ENCODE measurements at places on chromosomes 6 and 20. TPM values are rescaled to one million over a fixed set of nuclear protein-coding genes. Genes with fewer than 3 reads are reported as not detected.

GRCh38 chr6:85362652-85363310, 87.1 kb upstream of the NT5E start:
- peak; percentile 50 for DNase-seq

The KCNQ2 gene
- not detected for polyA plus RNA-seq

GRCh38 chr6:145068577-145068976, 666.7 kb downstream of the EPM2A start:
- DNase-seq: peak; percentile 9

The BTNL2 gene
- not detected for polyA plus RNA-seq

- peak; percentile 26 for DNase-seq
These were observed 100.2 kb upstream of the HMGN3 start for GRCh38 chr6:79334674-79335073.

The MTFR2 gene
- polyA plus RNA-seq: 3.1 TPM

The PTP4A1 gene
- 138 TPM for polyA plus RNA-seq

- peak; percentile 41 for DNase-seq
These were observed 205.2 kb upstream of the CEP162 start for GRCh38 chr6:84432619-84433018.

DNA sequence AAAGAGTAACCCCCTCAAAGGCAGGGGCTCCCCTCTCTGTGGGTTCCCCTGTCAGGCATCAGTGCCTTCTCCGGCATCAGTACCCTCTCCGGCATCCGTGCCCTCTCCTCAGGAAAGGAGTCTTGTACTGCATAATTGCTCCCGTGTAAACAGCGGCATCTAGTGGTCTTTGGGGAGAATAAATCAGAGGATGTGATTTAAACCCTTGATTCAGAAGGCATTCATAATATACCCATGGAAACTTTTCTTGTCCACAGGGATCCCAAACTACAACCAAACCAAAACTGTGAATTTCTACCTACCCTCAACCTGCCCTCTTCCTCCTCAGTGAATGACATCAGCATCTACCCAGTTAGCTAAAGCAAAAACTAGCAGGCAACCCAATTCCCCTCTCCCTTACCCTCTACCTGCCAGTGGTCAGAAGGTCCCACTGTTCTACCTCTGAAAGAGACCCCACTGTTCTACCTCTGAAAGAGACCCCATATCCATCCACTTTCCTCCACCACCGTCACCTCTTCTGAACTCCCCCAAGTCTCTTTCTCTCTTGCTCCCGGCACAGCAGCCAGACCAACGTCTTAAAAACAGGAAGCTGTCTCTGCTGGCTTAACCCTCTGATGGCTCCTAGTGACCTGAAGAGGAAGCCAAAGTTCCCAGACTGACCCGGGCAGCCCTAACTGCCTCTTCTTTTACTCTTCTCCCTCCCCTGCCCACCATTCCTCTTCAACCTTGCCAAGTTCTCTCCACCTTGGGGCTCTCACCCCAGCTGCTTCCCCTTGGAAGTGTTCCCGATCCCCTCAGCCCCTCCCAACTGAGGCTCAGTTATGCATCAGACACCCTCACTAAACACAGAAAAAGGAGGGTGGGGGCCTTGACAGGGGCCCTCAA, 27.2 kb downstream of the UBE2V1 start:
- DNase-seq: peak; percentile 71
